ENCODE measurements at places on chromosomes 7 and 10. TPM values are rescaled to one million over a fixed set of nuclear protein-coding genes. Genes with fewer than 3 reads are reported as not detected.

TMEM225B gene
- 2.0 TPM for total RNA-seq

ATXN7L1 gene
- 18.4 TPM for total RNA-seq

CCL26 gene
- 0.59 TPM for total RNA-seq

CYP3A4 gene
- 0.59 TPM for total RNA-seq

SRRM3 gene
- 7.9 TPM for total RNA-seq

TRPV5 gene
- total RNA-seq: 1.3 TPM

OR2A12 gene
- total RNA-seq: not detected

PDE6C gene
- not detected for total RNA-seq

GRCh38 chr10:116866987-116867595, 17.8 kb downstream of the ENO4 start:
- DNase-seq: no peak

GRCh38 chr10:87842776-87843497, 20.4 kb downstream of the KLLN start:
- DNase-seq: no peak

DNA sequence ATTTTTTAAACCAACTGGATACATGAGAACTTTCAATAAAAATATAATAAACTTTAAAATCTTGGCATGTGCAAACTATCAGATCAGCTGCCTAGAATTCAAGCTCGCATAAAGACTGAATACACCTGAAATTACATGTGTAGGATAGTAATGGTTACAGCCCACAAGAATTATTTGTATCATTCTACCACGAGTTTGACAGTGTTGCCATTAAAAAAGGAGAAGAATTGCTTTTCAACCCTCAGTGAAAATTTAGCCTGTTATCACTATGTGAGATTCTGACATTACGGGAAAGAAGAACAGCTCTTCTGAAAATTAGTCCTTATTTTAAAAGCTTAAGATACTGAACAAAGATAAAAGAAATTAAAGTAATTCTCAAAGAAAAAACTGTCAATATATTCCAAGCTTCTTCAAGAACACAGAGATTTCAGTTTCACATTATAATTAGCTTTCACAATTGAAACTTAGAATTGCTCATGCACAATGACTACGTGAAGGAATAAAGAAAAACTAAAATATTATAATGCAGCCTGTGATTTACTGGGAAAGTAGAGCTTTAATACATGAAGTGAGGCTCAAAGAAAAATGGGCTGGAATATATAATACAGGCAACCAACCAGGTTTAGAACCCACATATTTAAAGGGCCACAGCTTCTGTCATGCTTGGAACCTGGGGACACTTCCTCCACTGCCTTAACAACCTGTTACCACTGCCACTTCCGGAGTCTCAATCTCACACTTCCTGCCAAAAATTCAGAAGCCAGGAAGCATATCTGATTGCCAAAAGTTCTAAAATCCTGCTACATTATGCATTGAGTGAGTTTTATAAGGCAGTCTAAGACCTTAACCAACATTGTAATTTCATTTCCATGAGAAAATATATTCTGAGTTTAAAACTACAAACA, 23.2 kb downstream of the TPK1 start:
- no peak for DNase-seq

GRCh38 chr10:80144067-80144695, 11.7 kb downstream of the PLAC9 start:
- DNase-seq: no peak

- no peak for DNase-seq
Measured at GRCh38 chr7:110373416-110373815, 717.5 kb upstream of the LRRN3 start.

- DNase-seq: no peak
Measured at GRCh38 chr10:70571236-70571635, 31.3 kb downstream of the PRF1 start.

- no peak for DNase-seq
Measured at GRCh38 chr7:149860821-149861727, 12.7 kb upstream of the ATP6V0E2 start.

DNA sequence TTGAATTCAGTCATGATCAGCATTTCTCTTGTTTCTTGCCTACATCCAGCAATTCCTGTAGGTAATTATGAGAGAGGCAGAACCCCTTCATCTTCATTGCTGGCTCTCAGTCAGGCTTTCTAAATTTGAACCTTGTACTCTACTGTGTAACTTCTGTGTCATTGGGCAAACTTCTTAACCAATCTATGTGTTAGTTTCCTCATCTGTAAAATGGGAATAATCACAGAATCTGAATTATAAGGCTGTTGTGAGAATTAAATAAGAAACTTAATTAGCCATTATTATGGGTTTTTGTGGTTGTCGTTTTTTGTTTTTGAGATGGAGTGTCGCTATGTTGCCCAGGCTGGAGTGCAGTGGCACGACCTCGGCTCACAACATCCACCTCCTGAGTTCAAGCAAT, 11.5 kb upstream of the GALNT11 start:
- no peak for DNase-seq

DNA sequence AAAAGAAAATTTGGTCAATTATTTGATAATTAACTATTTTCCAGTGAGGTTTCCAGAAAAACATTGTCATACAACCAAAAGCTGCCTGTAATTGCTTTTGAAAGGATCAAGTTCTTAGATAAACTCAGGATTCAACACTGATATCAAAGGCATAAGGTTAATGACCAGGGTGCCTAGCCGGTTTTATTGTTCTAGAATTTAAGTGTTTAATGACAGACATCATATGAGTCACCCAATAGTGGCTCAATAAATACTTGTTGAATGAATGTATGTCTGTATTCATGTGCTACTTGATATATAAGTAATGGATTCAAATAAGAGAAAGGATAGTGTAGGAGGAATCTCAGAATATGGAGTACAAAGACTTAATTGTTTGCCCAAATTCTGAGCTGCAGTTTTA, 196.1 kb upstream of the LRGUK start:
- DNase-seq: no peak

Data from breast epithelium (tissue), 4 donors.